CD8-positive, alpha-beta memory T cell (primary cell): ENCODE measurements at places on chromosomes 12 and 14. TPM values are rescaled to one million over a fixed set of nuclear protein-coding genes. Genes with fewer than 3 reads are reported as not detected.

The IFNG-AS1 gene
- 0.95 TPM for total RNA-seq

GRCh38 chr12:52267699-52268098, 6.7 kb upstream of the KRT86 start:
- DNase-seq, result no peak

The AVPR1A gene
- total RNA-seq, result not detected

DNA sequence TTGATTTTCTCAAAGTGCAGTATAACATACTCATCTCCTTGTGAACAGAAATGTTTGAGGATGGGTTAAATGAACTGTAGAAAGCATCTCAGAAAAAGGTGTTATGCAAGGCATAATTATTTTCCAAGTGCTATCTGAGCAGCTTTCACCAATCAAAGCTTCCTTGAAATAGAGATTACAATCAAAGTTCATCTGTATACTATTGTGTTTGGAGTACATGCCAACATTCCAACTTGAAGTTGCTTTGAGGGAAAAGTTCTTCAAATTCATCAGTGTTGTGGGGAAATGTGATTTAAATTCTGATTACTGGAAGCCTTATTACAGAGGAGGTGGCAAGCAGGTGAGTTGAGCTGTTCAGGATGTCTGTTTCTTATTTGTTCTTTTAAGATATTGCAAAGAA, 68.2 kb downstream of the TMTC2 start:
- DNase-seq, result no peak

DNA sequence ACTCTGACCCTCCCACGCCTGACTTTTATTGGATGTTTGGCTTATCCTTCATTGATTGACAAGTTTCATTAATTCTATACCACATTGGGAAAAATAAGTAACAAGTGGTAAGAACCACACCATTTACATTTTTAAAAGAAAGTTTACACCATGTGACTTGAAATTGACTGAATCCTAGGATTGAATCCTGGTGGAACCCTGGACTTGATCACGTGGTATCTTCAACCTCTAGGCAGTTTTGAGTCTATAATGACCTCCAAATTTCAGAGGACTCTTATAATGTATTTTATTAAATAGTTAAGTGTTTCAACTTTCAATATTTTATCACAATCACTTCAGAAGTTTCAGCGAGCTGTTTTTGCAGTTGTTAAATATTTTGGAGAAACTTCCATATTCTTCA, 172.0 kb downstream of the SLC6A15 start:
- DNase-seq, result no peak

The TAS2R13 gene
- 0.27 TPM for total RNA-seq

The AQP6 gene
- total RNA-seq, result not detected

DNA sequence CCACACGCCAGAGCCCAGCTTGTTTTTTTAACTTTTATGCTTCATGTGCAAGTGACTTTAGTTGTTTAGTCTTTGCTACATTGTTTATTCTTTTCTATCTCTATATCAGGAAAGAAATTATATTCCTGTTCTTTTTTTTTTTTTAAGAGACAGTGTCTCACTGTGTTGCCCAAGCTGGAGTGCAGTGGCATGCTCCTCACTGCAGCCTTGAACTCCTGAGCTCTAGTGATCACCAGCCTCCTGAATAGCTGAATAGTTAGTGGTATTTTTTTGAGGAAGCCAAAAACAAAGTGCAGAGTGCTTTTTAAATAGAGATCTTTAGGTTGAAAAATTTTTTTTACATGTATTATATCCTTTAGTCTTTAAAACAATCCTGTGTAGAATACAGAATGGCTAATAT, 58.2 kb downstream of the ETNK1 start:
- DNase-seq, result no peak

The GAS2L3 gene
- total RNA-seq, result 0.75 TPM

DNA sequence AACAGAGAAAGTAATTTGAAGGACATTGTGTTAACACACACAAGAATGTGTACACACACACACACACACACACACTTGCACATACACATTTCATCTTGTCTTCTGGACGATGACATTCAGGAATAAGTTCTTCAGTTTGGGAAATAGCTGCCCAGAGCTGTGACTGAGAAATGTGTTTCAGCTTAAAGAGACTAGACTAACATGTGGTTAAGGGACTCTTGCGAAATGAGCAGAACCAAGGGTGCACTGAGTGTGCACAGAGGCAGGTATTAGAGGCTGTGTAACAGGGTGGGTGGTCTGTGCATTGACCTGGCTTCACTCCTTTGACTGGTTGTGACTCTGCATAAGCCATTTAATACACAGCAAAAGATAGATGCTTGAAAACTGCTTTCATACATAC, 29.4 kb upstream of the KCNA5 start:
- no peak for DNase-seq

- no peak for DNase-seq
Measured at GRCh38 chr12:84696908-84697540, 215.6 kb downstream of the SLC6A15 start.

DNA sequence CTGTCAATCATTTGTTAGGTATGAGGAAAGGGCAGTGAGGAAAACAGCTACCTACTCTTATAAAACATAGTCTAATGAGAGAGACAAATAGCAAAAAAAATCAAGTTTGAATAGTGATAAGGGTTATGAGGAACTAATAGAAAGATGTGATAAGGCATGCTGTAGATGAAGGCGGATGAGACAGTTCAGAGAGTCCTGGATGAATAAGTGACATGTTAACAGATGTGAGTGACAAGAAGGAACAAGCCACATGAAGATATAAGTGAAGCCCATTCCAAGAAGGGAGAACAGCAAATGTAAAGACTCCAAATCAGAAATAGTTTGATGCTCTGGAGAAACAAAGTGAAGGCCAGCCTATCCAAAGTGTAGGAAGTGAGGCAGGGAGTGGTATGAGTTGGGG, 154.1 kb upstream of the SYT10 start:
- DNase-seq, result no peak

DNA sequence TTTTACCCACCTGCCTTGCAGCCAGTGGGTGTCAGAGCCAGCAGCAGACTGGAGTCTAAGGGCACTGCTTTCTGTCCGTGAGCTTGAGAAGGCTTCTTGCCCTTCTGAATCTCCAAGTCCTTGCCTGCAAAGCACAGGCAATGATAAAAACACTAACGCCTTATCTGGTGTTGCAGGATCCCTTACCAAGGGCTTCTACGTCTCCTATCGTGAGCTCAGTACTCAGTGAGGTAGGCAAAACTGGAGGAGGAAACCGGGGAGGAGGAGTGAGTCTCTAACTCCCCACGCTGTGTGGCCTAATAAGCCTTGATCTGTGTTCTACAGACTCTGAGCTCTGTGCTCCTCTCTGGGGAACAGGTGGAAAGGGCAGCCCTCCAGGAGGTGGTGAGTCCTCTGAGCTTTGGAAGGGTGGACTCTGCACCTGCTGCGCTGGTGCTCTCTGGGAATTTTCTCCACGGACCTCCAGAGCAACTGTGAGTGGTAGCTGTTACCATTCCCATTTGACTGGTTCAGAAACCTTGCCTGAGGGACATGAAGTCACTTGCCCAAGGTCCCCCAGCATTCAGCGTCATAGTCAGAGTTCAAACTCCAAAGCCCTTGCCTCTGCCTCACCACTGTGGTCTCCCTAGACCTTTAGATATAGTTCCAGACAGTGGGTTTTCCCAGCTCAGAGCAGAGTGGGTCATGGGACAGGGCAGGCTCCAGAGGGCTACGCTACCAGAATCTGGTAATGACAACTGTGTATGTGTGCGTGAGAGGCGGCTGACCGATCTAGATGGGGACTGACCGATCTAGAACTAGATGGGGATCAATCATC, 7.0 kb upstream of the MARK3 start:
- no peak for DNase-seq

DNA sequence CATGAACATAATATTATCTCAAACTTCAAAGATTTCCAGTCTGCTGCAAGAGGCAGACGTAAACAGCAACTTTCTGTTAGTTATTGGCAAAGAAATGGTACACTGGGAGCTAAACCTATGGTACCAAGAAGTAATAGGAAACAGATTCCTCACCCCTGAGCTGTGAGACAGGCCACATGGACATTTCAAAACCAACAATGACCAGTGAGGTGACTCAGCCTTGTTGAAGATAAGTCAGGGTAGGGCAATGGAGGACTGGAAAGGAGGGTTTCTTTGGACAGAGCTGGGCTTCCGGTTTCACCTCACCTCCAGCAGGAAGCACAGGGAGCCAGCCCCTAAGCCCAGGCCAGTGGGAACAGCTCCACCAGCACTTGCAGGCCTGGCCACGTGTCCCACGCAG, 1320.5 kb downstream of the AACS start:
- DNase-seq, result no peak

- no peak for DNase-seq
Measured at GRCh38 chr12:131375261-131375971, 335.5 kb upstream of the SFSWAP start.

- no peak for DNase-seq
Measured at GRCh38 chr14:96653597-96653996, 143.6 kb upstream of the VRK1 start.

DNA sequence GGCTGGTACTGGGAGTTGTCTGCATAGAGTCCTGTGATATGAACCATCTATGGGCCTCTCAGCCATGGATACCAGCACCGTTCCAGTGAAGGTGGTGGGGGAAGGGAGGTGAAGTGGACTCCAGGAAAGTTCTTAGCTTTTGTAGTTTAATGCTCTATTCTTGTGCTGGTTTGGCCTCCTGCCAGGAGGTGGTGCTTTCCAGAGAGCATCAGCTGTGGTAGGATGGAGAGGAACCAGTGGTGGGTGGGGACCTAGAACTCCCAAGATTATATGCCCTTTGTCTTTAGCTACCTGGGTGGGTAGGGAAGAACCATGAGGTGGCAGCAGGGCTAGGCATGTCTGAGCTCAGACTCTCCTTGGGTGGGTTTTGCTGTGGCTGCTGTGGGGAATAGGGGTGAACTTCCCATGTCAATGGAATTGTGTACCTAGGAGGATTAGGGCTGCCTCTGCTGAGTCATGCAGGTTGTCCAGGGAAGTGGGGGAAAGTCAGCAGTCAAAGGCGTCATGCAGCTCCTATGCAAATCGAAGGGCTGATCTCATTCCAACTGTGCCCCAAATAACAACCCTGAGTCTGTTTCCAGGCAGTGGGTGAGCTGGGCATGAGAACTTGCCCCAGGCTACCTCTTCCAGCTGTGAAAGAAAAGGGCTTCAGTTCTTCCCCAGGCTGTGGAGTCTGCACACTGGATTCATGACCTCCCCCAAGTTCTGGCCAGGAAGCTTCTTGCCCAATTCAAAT, 14.2 kb downstream of the GZMH start:
- DNase-seq, result no peak

DNA sequence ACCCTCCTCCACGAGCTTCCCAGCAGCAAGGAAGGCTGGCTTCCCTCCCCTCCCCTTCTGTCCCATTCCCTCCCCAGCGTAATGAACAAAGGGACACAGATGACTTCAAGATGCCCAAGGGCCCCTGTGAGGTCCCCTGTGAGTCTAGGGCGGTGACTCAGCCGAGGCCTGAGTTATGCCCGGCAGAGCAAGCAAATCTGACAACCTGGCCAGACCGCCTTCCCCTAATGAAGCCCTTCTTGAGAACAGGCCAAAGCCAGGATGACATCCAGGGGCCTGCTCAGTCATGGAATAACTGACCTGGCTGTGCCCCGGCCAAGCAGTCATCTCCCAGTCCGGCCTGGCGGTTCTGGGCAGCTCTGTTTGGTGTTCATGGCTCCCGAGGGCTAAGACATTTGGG, 89.2 kb downstream of the DICER1 start:
- DNase-seq, result no peak

The APOF gene
- not detected for total RNA-seq

The CDCA4 gene
- total RNA-seq, result 76.7 TPM

The ASPG gene
- not detected for total RNA-seq

The PSMC1 gene
- total RNA-seq, result 140 TPM

DNA sequence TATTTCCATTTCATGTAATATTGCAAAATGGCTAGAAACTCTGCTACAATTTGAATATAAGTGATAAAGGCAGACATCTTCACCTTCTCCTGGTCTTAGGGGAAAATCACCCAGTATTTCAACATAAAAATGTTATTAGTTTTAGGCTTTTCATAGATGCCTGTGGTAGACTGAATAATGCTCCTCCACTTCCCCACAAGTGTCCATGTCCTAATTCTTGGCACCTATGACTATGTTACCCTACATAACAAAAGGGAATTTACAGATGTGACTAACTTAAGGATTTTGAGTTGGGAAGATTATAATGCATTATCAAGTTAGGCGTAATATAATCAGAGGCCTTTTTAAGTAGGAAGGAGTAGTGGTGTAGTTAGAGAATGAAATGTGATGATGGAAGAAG, 196.4 kb downstream of the TMTC3 start:
- no peak for DNase-seq

The TSHR gene
- not detected for total RNA-seq

GRCh38 chr12:16281157-16281556, 3.7 kb upstream of the SLC15A5 start:
- DNase-seq, result no peak

The CCDC177 gene
- total RNA-seq, result not detected

DNA sequence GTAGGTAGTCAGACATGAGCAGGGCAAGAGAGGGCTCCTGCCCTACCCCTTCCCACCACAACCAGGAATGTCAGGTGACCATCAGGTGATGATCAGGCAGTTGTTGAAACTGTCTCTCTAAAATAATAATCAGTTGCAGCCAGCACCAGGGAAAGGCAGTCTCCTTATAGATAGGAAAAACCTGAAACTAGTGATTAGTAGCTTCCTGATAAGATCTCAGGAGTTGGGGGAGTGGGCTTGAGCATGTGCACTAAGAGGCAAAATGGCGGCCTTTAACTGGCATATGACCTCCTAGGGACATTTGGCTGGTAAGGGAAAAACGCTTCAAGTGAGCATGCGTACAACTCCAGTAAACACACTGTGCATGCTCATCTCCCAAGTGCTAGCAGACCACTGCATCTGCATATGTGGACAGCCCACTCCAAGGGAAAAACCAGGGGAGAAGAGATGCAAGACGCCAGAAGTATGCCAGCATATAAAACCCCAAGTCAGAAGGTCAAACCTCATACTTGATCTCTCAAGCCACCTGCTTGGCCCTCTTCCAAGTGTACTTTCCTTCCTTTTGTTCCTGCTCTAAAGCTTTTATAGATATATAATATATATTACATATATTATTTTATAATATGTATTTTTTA, 37.1 kb downstream of the TGFB3 start:
- DNase-seq, result no peak

The KCNC2 gene
- not detected for total RNA-seq

The CFAP251 gene
- total RNA-seq, result 0.72 TPM

- DNase-seq, result no peak
Measured at GRCh38 chr14:99237288-99237687, 34.7 kb downstream of the BCL11B start.

GRCh38 chr12:17206553-17206952, 600.6 kb upstream of the LMO3 start:
- no peak for DNase-seq

GRCh38 chr12:2669560-2669959, 125.2 kb upstream of the FKBP4 start:
- DNase-seq, result no peak
